ENCODE measurements at places on chromosomes 5 and 9.

DNA sequence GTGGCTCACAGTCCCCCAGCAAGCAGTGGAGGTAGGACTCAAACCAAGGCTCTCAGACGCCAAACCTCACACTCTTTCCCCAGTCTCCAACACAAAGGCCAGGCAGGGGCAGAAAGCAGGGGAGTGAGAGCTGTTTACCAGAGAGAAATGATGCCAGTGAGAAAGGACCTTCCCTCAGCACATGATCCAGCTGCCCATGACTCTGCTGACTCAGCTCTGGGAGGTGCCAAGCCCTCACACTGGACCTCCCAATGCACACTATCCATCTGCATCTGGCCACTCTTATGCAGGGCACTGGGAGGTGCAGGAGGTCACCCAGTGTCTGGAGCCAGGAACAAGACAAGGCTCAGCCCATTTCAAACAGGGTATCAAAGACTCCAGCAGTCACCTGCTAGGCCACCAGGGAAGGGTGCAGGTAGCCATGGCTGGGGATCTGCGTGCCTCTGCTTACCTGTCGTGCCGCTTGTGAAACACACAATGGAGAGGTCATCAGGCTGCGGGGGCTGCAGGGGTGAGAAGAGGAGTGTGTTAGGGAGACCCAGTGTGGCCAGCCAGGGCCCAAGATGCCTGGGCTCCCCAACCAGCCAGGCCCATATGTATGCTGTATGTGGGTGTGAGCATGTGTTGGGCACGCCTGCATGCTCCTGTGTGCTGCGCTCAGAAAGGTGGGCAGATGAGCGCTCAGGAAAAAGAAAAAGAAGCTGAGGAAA, 26.3 kb downstream of the ACSL6 start:
- DNase-seq = no peak

DNA sequence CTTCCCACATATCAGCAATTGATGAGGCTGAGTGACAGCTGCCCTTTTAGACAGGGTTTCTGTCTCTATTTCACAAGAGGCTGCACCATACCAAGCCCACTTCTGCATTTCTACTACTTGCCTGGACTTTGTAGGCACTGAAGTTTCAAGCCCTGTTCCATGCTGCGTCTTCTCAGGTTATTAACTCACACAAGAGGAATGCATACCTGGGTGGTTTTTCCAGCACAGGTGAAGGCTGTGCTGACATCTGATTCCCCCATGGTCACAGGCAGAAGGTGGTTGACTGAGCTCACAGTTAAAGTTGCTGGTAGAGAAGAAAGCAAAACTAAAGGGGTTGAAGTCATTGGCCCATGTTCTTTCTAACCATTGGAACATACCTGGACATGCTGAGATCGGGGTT, 86.6 kb downstream of the MAMDC2 start:
- no peak for DNase-seq

DNA sequence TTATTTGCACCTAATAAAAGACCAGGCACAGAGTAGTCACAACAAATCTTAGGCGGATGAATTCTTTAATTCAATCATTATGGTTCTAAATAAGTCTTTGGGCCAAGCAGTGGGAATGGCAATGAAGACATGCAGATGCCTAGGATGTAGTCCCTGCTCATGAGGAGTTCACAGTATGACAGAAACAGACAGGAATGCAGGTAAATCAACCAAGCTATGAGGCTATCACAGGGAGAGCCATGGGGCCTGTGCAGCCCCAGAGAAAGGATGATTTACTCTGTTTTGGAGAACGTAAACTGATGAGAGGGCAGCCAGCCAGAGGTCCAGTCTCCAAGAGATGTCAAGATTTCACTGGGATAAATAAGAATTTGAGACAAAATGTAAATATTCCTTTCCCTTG, 129.4 kb downstream of the TRIM32 start:
- DNase-seq = no peak

- no peak for DNase-seq
Observed at GRCh38 chr5:179596421-179596820, 27.1 kb downstream of the HNRNPH1 start.

DNA sequence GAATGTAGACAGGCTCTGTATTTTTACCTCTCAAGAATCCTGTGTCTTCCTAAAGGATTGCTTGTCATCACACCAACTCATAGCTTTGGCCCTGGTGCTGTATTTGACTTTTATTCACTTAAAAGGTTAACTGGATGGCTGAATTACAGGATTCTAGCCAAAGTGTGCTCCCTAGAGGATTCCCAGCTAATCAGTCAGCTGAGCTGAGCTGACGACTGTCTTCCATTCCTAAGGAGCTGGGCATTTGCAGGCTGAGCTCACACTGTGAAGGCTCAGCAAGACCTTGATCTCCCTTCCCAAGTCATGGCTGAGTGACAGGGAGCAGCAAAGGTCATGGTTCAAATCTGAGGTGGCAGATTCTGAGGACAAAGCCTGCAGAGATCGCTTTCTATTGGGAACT, 59.0 kb upstream of the PALM2AKAP2 start:
- no peak for DNase-seq

DNA sequence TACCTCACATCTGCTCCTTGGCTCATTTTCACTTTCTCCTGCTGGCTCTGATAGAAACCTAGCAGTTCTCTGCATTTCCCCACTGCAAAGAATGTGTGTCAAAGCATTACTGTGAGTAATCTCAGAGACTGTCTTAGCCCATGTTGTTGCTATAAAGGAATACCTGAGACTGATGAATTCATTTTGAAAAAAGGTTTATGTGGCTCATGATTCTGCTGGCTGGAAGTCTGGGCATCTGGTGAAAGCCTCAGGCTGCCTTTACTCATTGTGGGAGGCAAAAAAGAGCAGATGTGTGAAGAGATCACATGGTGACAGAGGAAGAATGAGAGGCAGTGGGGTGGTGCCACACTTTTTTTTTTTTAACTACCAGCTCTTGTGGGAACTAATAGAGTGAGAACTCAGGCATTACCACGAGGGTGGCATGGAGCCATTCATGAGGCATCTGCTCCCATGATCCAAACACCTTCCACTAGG, 191.6 kb upstream of the CTNND2 start:
- DNase-seq = no peak

- no peak for DNase-seq
Observed at GRCh38 chr9:69019808-69020207, 5.9 kb upstream of the PRKACG start.

GRCh38 chr5:59042201-59043055, 459.6 kb downstream of the RAB3C start:
- DNase-seq = peak; percentile 28

GRCh38 chr9:25678846-25679360, 659 bp upstream of the TUSC1 start:
- no peak for DNase-seq

- DNase-seq = no peak
Observed at GRCh38 chr9:124009531-124010217, 1.9 kb upstream of the LHX2 start.

GRCh38 chr9:130606887-130607600, 27.7 kb downstream of the FUBP3 start:
- DNase-seq = no peak

DNA sequence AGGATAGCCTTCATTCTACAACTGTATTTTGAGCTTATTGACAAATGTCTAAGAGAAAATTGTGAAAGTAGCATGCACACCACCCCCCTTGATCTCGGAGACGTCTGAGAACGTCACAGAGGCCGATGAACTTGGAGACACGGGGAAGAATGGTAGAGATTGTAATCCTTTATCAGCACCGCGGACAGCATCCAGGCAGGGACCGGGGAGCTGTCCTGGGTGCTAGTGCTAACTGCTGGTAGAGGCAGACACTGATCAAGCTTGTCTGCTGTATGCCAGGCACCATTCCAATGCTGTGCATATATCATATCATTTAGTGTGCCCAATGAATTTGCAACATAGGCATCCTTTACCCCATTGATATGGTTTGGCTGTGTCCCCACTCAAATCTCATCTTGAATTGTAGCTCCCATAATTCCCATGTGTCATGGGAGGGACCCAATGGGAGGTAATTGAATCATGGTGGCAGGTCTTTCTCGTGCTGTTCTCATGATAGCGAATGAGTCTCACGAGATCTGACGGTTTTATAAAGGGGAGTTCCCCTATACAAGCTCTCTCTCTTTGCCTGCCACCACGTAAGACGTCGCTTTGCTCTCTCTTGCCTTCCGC, 98.8 kb downstream of the LHX2 start:
- DNase-seq = peak; percentile 58

DNA sequence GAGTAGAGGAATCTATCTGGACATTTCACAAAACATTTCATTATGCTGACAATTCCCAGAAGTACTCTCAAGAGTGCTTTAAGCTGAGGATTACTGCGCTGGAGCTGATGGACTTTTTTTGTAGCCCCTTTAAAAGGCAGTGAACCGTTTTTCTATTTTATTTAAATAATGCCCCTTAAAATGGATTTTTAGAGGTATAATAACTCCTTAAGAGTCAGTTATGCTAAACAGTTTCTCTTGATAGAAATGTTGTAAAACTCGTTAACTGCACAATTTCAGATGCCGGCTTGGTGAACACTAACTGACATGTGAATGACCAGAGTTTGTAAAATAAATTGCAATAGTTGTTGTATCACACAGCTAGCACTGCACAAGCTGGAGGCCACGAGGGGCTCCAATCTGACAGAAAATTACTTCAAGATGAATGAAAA, 174.0 kb downstream of the NR2F1-AS1 start:
- DNase-seq = no peak

DNA sequence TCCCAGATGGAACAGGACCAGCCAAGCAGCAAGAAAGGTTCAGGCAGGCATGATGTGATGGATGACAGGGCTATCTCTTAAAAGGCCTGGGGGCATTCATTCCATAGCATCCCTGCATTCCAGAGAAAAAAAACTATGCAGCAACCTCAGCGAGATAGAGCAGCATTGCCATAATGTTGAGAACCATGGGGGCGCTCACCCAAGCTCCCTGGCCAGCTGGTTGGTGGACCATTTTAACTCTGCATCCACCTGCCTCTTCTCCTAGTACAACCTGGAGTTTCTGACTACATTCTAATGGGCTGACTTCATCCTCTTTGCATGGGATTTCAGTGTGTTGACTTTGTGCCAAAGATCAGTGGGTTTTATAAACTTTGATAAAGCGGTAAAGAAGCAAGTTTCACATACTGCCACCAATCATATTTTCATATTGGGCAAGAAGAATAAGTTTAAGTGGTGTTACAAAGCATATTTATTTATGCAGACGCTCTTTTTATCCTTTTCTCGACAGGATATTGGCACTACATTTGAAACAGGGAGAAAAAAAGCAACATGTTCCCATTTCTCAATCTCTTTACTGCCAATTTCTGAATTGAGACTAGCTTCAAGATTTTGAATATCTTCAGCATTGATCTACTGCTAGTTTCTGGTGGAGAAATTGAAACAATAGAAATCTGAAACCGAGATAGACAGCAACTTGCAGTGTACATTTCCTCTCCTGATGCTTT, 378.3 kb upstream of the WWC1 start:
- no peak for DNase-seq

DNA sequence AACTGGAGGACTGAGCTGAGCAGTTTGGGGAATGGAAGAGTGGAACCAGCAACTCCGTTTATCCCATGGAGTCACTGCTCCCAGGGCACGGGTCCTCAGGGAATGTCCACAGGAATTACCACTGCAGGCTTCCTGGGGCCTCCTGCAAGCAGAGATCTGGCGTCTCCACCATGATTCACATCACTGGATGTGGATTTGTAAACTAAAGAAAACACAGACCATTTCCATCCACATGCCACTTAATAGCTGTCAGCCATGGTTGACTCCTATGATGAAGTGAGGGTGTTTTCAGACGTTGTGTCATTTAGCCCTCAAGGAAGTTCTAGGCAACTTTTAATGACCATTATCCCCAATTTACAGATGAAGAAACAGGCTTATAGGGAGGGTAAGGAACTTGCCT, 30.2 kb downstream of the SNCAIP start:
- no peak for DNase-seq

DNA sequence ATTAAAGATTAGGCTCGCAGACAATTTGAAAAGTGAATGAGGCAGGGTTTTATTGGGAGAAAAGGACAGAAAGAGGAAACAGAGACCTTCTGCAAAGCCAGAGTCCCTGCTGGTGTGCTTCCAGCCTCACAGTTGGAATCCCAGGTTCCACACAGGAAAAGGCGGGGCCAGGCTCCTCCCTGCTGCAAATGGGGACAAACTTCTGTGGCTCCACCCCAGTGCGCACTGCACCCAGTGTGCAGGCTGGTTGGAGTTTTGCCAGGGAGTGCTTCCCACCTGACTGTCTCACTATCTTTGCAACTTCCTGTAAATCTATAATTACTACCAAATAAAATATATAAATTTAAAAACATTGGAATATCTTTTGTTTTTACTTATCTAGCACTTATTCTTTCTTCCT, 386.0 kb upstream of the GRIN3A start:
- DNase-seq = no peak

DNA sequence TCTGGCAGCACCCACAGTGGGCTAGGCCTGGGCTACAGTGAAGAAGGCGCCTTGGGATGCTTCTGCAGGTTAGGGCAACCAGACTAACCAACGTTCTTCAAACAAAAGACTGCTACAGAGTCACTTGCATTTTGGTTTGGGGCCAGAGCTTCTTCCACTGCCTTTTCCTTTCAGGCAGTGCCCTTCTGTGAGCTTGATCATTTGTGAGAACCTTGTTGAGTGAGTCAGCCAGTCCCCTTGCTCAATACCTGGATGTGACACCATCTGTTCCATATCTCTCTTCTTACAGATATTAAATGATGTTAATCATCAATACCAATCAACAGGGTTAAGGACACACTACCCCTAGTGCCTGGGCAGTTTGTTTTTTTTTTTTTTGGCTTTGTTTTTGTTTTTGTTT, 46.5 kb upstream of the VDAC1 start:
- no peak for DNase-seq
